ENCODE measurements at places on chromosomes 4 and X. TPM values are rescaled to one million over a fixed set of nuclear protein-coding genes. Genes with fewer than 3 reads are reported as not detected.

DNA sequence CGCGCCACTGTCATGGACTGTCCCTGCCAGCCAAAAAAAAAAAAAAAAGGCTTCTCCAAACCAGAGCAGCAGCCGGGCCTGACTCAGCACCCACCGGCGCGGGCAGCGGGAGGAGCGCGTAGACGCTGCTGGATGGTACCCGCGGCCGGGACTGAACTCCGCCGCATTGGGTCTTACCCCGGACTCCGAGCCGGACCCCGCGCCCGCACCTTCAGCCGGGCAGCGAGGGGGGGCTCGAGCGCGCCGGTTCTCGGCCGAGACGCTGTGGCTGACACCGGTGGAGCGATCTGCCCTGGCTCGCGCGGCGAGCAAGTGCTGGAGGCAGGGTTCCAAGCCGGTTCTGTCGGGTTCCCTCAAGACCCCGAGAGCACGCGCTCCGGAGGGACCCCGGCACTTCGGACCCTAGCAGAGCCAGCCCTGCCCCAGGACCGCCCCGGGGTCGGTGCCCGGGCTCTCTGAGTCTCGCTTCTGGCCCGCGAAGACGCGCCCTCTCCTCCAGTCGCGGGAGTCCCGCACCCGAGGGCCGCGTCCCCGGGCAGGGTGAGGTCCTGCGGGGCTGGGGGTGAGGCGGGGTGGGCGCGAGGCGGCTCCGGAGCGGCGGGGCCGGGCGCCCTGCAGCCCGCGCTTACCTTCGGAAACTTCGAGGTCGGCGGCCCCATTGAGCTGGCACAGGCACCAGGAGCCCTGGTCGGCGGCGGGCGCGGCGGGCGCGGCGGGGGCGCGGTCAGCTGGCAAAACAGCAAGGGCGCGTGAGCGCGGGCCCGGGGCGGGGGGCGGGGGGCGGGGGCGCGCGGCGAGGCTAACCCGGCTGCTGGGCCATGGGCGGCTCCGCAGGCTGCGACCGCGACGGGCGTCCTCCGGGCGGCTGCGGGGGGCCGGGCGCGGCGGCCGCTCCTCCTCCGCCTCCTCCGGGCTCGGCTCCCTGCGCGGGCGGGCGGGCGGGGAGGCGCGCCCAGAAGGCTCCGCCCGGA is 11.8 kb upstream of the MAN2B2 start:
- H3K27ac ChIP-seq = no peak overlapping the region
- H3K27me3 ChIP-seq = peaks cover 53% of the 10 kb centered on the region

VCX gene
- total RNA-seq = not detected

DNA sequence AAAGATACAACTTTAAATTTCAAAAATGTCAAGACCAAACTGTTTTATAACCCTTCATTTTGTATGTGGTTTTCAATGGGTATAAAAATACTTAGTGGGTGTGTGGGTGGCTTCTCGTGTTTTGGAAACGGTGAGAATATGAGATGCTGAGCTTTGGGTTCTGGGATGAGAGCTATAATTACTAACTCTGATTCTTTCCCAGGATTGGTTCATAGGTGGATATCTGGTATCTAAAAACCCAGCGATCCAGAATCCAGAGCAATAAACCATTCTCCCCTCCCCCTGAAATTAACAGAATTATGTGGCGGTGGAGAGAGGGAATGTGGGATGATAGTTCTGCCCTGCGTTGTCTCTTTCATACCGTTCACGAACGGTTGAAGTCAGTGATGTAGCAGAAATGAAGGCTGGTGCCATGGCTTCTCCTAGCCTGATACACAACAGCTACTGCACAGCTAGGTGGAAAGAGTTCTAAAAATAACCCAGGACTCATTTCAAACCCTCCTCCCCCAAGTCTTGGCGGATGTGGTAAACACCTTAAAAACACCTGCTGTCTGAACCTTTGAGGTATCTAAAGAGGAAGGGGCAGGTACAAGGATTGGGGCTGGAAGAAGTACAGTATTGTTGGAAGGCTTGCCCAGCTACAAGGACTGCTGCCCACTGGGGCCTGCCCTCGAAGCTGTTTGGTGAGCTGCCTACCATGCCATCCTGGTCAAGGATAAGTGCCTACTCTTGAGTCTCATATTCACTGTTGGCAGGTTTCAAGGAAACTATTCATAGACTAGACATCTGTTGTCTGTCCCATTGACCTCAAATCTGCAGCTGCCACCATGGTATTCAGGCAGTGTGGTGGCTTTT is 44.5 kb downstream of the SEPTIN11 start:
- H3K4me3 ChIP-seq = peak overlapping the region; percentile 11
- H3K4me1 ChIP-seq = peaks cover 53% of the 10 kb centered on the region
- peak; percentile 73 for DNase-seq
- peaks cover 5% of the 10 kb centered on the region for H3K27me3 ChIP-seq
- H3K27ac ChIP-seq = no peak overlapping the region

- no peak overlapping the region for H3K4me3 ChIP-seq
- no peaks in the 10 kb centered on the region for H3K36me3 ChIP-seq
- H3K27me3 ChIP-seq = no peaks in the 10 kb centered on the region
- no peak overlapping the region for H3K27ac ChIP-seq
Measured at GRCh38 chrX:136425996-136426395, 61.8 kb upstream of the BRS3 start.

DNA sequence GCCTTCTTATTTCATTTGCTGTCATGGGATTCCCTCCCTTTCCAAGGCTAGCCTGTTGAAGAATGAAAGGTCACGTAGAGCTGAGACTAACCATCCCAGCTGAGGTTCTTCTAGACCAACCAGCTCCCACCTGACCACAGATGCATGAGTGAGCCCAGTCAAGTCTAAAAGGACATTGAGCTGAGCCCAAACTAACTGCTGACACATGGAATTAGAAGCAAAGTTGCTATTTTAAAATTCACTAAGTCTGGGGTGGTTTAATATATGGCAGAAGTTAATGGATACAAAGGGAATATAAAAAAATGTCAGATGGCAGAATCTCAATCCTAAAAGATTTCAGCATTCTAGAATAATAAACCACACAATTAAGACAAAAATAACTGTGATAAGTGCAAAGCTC is 118.9 kb upstream of the RASGEF1B start:
- no peaks in the 10 kb centered on the region for H3K27me3 ChIP-seq
- no peak overlapping the region for H3K27ac ChIP-seq
- no peaks in the 10 kb centered on the region for H3K36me3 ChIP-seq
- H3K4me1 ChIP-seq = peaks cover 9% of the 10 kb centered on the region
- no peak overlapping the region for H3K4me3 ChIP-seq

RRH gene
- total RNA-seq = 0.19 TPM

ELOVL6 gene
- total RNA-seq = 8.5 TPM

TEX13D gene
- total RNA-seq = 0.10 TPM

DNA sequence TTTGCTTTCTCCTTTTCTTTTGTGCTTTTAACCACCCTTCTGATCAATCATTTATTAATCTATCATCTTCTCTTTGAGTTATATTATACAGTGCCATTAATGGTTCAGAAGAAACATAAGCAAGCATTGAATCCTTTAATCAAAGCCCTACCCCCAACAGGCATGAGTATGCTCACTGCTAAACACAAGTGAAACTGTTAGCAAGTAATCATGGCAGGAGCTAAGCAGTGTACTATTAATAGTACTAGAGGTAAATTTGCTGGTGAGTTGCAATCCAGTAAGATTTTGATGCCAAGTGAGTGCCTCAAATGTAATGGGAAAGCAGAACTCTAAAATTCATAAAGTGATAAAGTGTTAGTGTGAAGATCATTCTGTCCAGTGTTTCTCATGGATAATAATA is 57.2 kb downstream of the FNIP2 start:
- peak overlapping the region; percentile 18 for H3K27ac ChIP-seq
- H3K4me1 ChIP-seq = peaks cover 63% of the 10 kb centered on the region
- no peak for DNase-seq
- H3K4me3 ChIP-seq = no peak overlapping the region
- peaks cover 12% of the 10 kb centered on the region for H3K36me3 ChIP-seq

DNA sequence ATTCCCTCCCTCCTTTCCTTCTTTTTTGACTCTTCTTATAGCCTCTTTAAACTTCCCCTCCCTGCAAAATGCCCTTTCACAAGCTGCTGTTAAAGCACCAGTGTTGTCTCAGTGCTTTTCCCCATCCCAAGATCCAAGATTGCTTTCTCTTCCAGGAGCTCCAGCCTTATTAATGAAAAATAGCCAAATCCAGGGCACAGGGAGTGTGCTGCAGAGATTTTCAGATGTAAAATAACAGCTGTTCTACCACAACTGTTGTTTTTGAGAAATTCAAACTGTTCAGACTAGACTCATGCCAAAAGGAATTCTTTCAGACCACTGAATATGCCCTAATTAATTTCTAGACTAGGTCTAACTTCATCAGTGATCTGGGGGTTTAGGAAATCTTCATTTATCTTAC is 47.0 kb upstream of the GPC3 start:
- no peak overlapping the region for H3K27ac ChIP-seq
- no peaks in the 10 kb centered on the region for H3K4me1 ChIP-seq
- H3K27me3 ChIP-seq = no peaks in the 10 kb centered on the region

DNA sequence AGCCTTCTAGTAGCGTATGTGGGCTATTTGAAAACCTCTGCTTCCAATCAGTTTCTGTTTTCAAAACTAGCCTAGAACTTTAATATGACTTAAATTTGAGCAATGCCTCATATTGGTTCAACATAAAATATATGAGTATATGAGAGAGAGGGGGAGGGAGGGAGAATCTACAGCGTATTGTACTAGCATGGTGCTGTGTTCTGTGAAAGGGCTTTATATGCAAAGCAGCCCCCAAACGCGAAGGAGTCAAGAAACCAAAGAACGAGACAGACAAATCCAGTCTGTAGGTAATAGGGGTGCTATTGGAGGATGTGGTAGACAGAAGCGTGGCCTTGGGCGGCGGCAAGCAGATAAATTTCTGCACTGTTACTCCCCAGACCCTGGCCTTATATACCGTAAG is 784 bp upstream of the ANXA5 start:
- peaks cover 13% of the 10 kb centered on the region for H3K27me3 ChIP-seq
- DNase-seq = no peak
- peaks cover 12% of the 10 kb centered on the region for H3K36me3 ChIP-seq
- peaks cover 30% of the 10 kb centered on the region for H3K4me1 ChIP-seq

RCHY1 gene
- total RNA-seq = 30.0 TPM

DNA sequence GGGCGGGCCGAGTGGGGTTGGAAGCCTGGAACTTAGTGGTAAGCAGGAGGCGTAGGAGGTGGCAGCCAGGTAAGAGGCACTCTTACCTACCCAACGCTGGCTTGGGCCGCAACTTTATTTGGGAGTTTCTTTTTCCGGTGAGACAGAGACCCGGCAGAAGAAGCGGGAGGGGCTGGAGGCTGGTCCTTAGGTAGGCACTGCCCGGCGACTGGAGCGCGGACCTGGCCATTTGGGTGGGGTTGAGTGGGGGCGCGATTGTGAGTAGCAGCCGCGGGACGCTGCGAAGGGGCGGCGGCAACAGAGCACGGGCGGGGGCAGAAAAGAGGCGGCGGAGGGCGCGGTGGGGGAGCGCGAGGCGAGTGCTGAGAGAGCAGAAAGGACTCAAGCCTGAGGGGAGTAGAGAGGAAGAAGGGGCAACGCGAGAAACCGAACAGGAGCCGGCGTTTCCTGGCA is 334 bp upstream of the POU4F2 start:
- no peak overlapping the region for H3K4me3 ChIP-seq
- H3K27me3 ChIP-seq = peaks cover 81% of the 10 kb centered on the region
- no peak overlapping the region for H3K27ac ChIP-seq
- no peak for DNase-seq
- H3K36me3 ChIP-seq = peaks cover 7% of the 10 kb centered on the region
- H3K4me1 ChIP-seq = peaks cover 16% of the 10 kb centered on the region

GRCh38 chr4:54946741-54947140 is 178.7 kb downstream of the KDR start:
- no peak for DNase-seq
- no peaks in the 10 kb centered on the region for H3K36me3 ChIP-seq
- no peaks in the 10 kb centered on the region for H3K27me3 ChIP-seq
- H3K4me1 ChIP-seq = peaks cover 24% of the 10 kb centered on the region
- H3K4me3 ChIP-seq = no peak overlapping the region
- H3K27ac ChIP-seq = no peak overlapping the region

HS6ST2 gene
- total RNA-seq = 0.81 TPM

- no peaks in the 10 kb centered on the region for H3K4me1 ChIP-seq
- no peaks in the 10 kb centered on the region for H3K36me3 ChIP-seq
- DNase-seq = no peak
- no peaks in the 10 kb centered on the region for H3K27me3 ChIP-seq
- no peak overlapping the region for H3K4me3 ChIP-seq
- no peak overlapping the region for H3K27ac ChIP-seq
Measured at GRCh38 chr4:33149658-33150524, 2429.7 kb downstream of the PCDH7 start.

GRCh38 chr4:4440333-4441061 is 53.6 kb downstream of the NSG1 start:
- H3K36me3 ChIP-seq = peaks cover 13% of the 10 kb centered on the region
- no peaks in the 10 kb centered on the region for H3K27me3 ChIP-seq
- no peak overlapping the region for H3K4me3 ChIP-seq
- H3K27ac ChIP-seq = no peak overlapping the region

CXCL10 gene
- total RNA-seq = 0.51 TPM

DNA sequence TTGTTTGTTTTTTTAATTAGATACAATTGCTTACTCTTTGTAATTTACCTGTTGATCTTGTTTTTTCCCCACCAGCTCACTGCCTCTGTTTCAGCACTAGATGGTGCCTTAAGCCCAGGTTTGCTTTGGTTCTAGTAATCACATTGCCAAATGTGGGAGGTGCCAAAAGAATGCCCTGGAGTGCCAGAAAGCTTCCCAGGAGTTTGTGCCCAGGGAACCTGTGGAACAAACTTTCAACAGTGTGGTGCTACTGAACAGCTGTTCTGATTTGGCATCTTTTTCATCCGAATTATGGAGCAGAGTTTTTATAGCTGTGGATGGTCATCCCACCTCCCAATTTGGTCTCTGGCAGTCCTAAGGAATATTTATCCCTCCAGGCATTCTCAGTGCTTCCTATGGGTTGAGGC is 1000.7 kb downstream of the STIM2 start:
- H3K4me1 ChIP-seq = no peaks in the 10 kb centered on the region
- H3K27ac ChIP-seq = no peak overlapping the region
- no peak for DNase-seq

DNA sequence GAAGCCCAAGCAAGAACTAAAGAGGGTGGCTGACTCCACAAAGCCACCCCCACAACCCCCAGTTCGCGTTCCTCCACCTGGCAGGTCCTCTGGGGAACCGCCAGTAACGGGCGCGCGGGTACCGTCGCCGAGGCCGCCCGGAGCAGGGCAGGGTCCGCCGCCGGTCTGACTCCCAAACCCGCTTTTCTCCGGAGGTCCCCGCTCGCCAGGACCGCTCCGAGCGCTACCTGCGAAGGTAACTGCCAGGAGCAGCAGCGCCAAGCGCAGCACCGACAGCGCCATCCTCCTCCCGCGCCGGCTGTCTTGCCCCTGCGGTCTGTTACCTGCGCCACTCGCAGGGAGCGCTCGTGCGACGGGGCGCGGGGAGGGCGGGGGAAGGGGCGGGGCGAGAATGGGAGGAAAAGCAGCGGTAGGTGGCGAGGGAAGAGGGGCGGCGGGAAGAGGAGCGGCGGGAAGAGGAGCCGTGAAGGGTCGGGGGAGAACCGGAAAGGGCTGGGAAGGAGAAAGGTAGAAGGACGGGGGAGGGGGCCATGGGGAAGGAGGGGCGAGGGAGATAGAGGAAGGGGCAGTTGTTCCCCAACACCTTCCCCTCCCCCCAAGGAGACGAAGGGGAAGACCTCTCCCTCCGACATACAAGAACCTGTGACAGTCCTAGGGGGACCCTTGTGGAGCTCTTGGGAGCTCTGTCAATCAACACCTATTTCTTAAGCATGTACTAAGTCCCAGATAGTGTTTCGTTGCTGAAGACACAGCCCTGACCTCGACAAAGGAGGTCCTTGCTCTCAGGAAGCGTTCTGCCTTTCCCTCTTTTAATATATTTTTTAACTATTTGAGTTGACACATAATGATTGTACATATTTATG is at the start of gene SPINK2:
Gene SPINK2, minus strand, starts transcription at position 321 of the 863 bp plus-strand sequence. Its CDS starts 39 bp downstream, at position 282.
- no peak within 1 kb of the TSS for H3K27ac ChIP-seq
- peaks cover 12% of the 10 kb centered on the region for H3K27me3 ChIP-seq
- peaks cover 27% of the 10 kb centered on the region for H3K4me1 ChIP-seq
- peak within 1 kb of the TSS; percentile 61 for H3K4me3 ChIP-seq

CXCL6 gene
- total RNA-seq = not detected
